CD4-positive, alpha-beta T cell treated with Interleukin-17A for 1 hour (primary cell): ENCODE measurements at places on chromosomes 2 and 18.

DNA sequence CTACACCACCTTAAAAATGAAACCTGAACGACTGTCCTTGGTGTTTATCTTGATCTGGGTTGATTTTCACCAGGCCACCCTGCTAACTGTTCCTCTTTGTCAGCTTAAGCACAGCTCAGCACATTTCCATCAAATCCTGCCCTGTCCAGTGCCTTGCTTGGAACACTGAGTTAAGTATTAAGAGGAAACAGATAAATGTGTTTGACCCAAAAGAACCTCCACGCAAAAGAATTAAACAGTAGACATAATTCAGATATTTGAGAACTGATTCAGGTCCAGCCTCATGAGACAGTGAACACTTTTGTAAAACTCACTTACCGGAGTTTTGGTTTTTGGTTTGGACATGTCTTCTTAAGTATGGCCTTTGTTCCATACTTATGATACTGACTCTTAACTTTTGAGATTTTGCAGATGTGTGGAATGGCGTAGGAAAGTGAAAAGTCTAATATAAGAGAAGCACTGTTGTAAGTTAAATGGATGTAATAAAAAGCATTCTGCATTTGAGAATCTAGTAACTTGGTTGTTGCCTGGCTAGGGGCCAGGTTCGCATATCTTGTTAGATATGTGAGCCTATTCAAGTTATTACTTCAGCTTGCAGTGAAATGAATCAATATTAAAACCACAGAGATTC, 88.9 kb upstream of the SERPINE2 start:
- no peak for DNase-seq

DNA sequence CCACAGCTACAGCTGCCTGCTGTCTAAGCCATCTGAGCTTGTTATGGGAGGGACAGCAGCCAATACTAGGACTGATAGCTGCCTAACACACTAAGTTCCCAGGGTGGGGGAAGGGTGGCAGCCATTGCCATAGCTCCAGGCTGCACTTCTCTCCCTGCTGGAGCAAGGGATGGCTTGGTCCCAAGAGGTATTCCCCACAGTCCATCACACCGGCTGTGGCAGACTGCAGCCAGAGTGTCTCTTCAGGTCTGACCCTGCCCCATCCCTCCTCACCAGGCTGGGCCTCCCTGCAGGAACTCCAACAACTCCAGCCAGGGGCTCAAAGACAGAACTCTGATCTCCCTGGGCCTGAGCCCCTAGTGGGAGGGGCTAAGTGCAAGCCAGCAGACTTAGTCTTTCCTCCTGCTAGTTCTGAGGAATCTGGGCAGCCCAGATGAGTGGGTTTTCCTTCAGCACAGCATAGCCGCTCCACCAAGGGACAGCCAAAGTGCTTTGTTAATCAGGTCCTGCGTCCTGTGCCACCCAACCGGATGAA, 632.1 kb downstream of the SOCS6 start:
- DNase-seq = no peak

DNA sequence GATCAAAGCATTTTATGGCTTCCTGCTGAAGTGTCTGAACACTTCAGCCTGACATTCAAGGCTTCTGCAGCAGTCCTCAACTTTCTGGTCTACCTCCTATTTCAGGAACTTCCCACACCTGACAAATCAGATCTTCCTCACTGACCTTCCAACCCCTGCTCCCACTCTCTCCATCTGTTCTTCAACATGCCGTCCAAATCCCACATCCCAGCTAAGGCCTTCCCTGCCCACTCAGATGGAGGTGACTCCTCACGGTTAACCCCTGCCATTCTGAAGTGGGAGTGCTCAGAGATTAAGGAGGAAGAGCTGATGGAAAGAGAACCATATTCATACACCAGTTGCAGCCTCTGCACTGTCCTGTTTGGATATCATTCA, 104.8 kb downstream of the POLR1A start:
- DNase-seq = no peak

DNA sequence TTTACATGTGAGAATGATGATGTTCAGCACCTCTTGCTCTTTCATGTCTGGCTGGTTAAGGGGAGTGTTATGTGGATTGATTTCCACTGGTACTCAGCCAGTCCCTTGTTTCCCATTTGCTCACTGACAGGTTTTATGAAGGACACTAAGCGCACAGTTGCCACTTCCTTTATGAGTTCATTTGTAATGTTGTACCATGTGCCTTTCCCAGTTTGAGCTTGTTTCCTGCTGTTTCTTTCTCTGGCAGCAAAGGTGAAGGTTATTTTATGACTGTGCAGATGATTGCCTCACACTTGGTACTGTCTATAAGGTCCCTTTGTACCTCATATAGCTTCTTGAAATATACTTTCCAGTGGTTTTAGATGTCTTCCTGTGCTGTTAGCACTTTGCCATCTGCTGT, 1700.5 kb upstream of the TMEFF2 start:
- no peak for DNase-seq

- no peak for DNase-seq
Measured at GRCh38 chr2:170917957-170918356, 11.1 kb upstream of the GORASP2 start.

- DNase-seq = no peak
Measured at GRCh38 chr2:194116861-194117260, 1540.2 kb upstream of the SLC39A10 start.

- no peak for DNase-seq
Measured at GRCh38 chr2:43534569-43534968, 61.3 kb downstream of the THADA start.

- DNase-seq = no peak
Measured at GRCh38 chr2:43269706-43270105, 43.3 kb upstream of the ZFP36L2 start.

DNA sequence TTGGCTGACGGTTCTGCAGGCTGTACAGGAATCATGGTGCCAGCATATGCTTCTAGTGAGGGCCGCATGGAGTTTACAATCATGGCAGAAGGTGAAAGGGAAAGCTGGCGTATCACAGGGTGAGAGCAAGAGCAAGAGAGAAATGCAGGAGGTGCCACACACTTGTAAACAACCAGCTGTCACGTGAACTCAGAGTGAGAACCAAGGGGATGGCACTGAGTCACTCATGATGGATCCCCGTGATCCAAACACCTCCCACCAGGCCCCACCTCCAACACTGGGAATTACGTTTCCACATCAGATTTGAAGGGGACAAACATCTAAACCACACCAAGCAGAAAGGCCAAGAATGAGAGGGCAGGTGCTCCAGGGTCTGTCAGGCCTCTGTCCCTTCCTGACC, 185.0 kb upstream of the PID1 start:
- DNase-seq = no peak

DNA sequence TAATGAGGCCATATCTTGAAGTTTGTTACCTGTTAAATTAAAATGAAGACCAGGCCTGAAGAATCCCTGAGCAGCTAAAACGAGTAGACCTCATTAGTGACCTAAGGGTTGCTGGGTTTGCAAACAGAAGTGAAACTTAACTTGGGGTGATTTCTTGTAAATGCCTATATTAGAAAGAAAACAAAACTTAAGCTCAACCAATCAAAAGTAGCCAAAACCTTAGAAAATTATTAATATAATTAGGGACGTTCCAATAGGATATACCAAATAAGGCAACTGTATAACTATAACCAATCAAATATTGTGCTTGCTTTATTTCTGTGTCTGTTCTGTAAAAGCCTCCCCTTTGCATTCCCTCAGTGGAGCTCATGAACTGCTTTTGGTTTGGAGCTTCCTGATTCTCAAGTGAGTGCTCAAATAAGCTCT, 137.9 kb upstream of the VRK2 start:
- DNase-seq = peak; percentile 53

- no peak for DNase-seq
Measured at GRCh38 chr18:57433934-57434535, 1.1 kb upstream of the ONECUT2 start.

DNA sequence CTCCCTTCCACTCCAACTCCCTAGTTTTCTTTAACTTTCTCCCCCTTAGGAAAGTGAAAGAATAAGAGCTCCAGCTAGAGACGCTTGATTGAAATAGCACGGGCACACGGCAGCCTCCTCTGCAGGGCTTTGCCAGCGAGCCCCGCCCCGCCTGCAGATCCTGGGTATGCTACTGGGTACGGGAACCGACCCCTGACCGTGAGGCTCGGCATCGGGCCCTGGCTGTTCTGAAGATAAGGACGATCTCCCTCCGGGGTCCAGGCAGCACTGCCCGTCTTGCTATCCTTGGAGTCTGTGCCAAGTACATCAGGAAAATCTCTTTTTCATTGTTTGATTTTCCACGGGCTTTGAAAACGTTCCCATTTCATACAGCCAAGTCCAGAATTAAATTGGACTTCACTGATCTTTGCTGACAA, 284.5 kb downstream of the MTX2 start:
- peak; percentile 12 for DNase-seq

GRCh38 chr2:207750876-207751275, 18.8 kb downstream of the FZD5 start:
- no peak for DNase-seq

DNA sequence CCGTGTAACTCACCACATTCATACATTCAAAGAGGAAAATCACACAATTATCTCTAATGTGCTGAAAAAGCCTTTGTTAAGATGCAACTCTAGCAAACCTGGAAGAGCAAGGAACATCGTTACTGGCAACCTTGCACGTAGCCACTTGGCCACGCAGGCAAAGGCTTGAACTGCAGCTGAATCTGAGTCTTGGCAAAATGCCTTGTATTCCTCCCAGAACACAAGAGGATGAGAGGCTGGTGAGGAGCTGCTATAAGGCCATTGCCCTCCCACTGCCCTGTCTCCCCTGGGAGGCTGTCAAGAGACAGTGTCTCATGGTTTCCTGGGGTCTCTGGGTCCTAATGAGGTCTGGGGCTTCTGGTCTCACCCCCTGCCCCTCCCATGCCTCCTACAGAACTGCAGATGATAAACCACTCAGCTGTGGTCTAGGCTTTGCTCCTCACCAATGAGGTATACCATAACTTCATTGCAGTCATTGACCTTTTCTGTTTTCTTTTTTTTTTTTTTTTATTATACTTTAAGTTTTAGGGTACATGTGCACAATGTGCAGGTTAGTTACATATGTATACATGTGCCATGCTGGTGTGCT, 141.4 kb downstream of the SPP2 start:
- no peak for DNase-seq

DNA sequence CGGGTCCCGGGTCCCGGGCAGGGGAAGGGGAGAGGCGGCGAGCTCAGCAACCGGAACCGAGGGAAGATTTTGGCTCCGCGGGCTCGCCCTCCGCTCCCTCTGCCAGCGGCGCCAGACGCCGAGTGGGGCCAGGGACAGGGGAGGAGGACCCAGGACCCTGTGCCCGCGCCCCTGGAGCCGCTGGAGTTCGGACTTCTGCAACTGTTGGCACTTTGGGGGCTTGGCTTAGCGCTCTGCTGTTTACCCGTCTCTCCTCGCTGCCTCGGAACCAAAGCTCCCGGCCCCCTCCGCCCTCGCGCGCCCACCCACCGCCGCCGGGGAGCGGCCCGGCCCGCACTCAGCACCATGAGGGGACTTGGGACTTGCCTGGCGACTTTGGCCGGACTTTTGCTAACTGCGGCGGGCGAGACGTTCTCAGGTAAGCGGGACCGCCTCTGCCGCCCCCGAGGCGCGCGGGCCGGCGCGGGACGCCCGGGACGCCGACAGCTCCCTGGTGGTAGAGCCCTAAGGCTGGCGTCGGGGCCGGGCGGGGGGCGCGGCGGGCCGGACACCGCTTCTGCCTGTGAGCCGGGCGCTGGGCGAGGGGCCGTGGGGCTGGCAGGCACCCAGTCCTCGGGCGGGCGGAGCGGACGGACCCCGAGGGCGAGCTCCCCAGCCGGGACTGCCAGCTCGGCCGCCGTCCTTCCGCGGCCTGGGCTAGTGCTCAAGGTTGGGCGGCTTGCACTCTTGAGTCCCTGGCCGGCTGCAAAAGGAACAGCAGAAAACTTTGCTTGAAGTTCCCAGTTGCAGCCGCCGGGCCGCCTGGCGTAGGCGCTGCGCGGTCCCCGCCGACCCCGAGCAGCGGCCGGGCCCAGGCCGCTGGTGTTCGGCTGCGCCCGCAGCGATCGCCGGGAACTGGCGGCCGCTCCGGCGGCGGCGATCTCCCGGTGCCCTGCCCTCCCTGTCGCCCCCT, 634 bp downstream of the PTPRM start:
- no peak for DNase-seq

- no peak for DNase-seq
Measured at GRCh38 chr2:151498178-151498577, 88.5 kb downstream of the RIF1 start.

DNA sequence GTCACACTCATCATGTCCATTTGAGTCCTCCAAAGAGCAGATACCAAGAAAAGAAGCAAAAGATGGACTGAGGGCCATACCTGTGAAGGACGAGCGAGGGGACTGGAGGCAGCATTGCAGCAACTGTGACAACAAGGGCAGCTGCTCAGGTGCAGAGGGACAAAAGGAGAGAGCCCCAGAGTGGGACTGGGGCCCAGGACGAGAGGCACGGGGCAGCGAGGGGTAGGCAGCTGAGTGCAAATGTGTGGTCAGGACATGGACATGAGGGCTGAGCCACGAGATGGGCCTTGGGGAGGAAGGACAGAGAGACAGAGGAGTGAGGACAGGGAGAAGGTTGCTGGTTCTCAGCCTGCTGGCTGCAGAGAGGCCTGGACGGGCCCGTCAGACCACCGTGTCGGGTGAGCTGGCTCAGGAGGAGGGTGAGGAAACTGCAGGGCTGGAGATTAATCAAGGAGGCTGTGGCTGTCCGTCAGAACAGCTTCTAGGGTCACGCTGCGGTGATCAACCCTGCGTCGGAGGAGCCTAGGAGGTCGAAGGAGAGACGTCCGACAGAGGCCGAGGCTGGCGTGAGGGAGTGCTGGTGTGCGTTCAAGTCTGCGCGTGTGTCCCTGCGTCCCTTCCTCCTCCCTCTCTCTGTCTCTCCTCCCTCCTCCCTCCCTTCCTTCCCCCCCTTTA, 206.8 kb upstream of the HDAC4 start:
- DNase-seq = no peak

- DNase-seq = no peak
Measured at GRCh38 chr18:6236258-6236657, 178.5 kb downstream of the L3MBTL4 start.

- DNase-seq = no peak
Measured at GRCh38 chr2:221914334-221914880, 342.3 kb upstream of the EPHA4 start.

- no peak for DNase-seq
Measured at GRCh38 chr2:21376864-21377263, 253.1 kb downstream of the TDRD15 start.

DNA sequence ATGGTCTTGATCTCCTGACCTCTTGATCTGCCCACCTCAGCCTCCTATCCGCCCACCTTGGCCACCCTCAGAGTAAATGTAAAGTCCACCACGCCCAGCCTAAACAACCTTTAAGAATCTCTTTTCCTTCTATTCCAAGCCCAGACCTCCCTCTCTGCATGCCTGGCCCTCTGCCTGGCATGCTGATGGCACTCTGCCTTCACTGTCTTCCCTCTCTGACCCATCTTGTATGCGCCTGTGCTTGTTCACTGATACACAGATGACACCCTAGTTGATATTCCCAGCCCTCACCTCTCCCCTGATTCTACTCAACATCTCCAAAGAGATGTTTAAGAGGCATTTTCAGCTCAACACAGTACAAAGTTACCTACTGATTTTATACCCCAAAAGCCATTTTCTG, 466.8 kb upstream of the MEX3C start:
- DNase-seq = no peak
